Right ventricle myocardium superior (tissue), 1 donor: ENCODE measurements at places on chromosomes 3 and 15.

DNA sequence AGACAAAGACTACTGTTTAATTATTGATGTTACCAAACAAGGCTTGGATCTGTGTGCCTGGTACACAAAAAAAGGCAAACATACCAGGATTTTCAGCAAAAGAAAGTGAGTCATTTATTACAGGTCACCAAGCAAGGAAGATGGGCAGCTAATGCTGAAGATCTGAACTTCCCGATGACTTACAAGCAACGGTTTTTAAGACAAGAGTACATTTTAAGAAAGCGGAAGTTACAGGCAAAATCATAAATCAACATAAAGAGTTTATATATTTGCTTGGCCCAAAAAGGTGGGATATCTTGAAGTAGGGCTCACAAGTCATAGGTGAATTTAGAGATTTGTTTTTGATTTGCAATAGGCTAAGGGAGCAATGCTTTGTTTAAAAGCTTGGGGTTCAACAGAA lies 125.4 kb upstream of the SPATA16 start:
- DNase-seq: no peak

DNA sequence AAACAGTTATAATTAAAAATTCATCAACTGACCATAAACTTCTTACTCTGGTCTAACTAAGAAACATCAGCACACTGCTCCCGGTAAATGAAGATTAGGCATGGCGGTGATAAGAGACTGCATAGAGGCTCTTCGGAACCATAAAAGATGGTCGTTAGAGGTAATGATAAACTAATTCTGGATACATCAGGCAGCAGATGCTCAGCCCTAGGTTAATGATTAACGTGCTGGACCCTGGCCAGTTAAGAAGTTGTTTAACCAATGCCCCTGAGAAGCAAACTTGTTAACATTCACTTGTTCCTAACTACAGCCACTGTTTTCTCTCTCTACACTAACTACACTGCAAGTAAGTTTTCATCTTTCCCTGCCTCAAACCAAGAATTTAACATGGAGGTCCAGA lies 111.5 kb downstream of the PDZRN3 start:
- no peak for DNase-seq

DNA sequence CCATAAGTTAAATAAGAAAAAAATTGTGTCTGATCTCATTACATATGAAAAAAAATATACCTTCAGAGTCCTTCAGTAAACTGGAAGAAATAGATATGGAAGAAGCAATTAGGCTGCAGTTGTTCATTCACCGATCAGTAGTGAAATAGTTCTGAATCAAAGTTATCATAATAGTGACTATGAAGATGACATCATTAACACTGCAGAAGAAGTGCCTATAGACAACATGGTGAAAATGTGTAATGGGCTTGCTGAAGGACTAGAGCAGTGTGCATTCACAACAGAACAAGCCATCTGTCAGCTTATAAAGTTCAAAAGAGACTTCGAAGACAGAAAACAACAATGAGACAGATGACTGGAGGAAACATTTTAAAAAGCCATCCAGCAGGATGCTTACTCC lies 144.5 kb downstream of the NAALADL2 start:
- DNase-seq: no peak

GRCh38 chr3:44252332-44252959 lies 10.8 kb downstream of the TOPAZ1 start:
- DNase-seq: no peak

GRCh38 chr3:52228266-52228665 lies 2.8 kb upstream of the TLR9 start:
- no peak for DNase-seq
